Upper lobe of left lung (tissue), 6 donors: ENCODE measurements at places on chromosomes 5 and 9.

DNA sequence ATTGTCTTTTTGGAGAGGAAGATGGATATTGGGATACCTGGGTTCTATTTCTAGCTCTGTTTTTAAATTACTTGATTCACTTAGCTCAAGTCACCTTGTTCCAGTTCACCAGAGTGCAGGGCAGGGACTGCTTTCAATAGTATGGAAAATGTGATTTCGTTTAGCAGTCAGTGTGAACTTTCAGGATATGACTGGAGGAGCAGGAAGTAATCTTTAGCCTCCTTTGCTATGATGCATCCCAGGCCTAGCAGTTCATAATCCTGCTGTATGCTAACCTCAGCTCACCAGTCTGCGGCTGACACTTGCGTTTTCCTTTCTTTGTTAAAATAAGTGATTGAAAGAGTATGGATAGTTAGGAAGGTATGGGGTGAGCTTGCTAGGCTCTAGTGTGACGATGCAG, 169.7 kb downstream of the ARHGAP26 start:
- no peak for DNase-seq

DNA sequence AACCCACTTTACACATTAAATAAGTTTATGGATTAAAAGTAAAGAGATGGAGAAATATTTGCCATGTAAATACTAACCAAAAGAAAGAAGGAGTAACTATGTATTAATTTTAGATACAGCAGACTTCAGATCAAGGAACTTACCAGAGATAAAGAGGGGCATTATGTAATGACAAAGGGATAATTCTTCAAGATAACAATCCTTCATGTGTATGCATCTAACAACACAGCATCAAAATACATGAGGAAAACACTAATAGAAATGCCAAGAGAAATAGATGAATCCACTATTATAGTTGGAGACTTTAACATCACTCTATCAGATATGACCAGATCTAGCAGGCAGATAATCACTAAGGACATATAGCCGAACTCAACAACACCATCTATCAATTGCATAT, 149.8 kb upstream of the ANKRD55 start:
- DNase-seq, result no peak

DNA sequence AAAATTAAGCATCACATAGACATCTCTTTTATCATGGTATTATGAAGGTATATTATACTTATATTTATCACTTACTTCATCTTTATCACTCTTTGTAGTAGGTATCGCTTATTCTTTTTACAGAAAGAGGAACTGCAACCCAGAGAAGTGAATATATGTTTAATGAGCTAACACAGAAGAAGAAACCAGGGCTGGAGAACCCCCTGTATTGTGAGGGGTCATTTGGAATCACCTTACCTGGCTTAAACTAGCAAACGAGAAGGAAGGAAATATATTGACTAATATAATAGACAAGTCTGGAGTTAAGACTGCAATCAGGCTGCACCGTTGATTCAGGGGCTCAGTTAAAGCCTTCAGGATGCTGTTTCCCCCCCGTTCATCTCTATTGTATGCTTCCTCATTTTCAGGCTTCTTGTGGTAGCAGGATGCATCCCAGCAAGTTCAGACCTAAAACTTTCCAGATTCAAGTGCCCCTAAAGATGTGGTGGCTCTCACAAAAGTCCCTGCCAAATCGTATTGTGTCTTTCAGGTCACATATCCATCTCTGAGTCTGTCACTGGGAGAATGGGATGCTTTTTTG, 146.4 kb downstream of the GCNT1 start:
- no peak for DNase-seq

- DNase-seq, result no peak
Observed at GRCh38 chr5:135320718-135321484, 78.1 kb downstream of the MACROH2A1 start.

GRCh38 chr5:155459889-155460500, 446.4 kb downstream of the KIF4B start:
- DNase-seq, result no peak

DNA sequence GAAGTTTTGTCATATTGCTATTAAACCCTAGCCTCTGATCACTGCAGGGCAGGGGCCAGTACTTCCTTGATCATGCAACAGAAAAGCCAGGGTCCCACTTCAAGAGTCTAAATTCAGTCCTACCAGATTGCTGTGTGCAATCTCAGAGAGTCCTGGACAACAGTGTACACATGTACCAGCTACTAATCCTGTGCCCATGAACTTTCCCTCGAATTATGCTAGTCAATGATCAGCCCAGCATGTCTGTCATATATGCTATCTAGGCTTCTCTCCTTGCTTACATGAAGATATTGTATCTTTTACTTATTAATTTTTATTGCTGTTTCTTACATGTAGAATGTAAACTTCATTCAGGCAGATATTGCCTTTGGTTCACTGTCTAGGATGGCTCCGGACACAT, 367.0 kb downstream of the NTRK2 start:
- no peak for DNase-seq

- DNase-seq, result no peak
Observed at GRCh38 chr9:83441390-83441789, 96.8 kb downstream of the FRMD3 start.

GRCh38 chr5:36600917-36601527, 5.4 kb upstream of the SLC1A3 start:
- no peak for DNase-seq

GRCh38 chr9:21669701-21670100, 132.7 kb upstream of the MTAP start:
- DNase-seq, result no peak

DNA sequence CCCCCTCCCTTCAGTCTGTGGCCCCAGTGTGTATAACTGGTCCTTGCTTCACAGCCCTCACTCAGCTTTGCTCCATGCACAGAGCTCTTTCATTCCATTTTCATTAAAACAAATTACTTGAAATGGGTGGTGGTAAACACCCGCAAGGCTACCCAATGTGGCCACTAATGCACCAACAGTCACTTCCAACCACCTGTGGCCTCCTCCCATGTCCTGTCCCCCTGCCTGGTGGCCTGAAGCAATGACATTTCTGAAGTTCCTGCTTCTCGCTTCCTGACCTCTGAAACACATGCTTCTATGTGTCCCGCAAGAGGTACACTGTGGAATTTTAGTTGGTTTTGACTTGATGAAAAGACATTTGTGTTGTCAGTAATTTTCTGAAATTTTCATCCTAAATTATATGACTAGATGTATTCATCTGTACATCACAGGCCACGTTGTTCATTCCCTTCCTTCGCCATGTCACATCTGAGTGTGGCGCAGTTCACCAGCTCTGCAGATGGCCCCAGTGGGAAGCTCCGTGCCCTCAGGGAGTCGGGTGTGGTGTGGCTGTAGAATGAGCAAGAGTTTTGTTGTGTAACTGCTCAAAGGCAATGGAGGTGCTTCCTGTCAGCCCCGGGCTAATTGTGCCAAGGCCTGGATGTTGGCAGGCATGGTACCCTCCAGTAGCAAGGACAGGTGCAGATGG, 9.6 kb downstream of the ROPN1L start:
- DNase-seq, result peak; percentile 51

DNA sequence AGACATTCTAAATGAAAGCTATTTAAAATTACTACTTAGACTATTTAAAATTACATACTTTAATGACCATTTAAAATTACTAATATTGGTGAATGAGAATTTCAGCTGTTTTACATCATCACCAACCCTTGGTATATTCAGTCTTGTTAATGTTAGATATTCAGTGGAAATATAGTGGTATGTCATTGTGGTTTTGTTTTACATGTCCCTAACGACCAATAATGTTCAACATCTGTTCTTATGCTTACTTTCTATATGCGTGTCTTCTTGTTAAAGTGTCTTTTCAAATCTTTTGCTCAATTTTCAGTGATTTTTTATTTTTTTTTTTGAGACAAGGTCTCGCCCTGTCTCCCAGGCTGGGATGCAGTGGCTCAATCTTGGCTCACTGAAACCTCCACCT, 279.3 kb upstream of the TARS1 start:
- no peak for DNase-seq

DNA sequence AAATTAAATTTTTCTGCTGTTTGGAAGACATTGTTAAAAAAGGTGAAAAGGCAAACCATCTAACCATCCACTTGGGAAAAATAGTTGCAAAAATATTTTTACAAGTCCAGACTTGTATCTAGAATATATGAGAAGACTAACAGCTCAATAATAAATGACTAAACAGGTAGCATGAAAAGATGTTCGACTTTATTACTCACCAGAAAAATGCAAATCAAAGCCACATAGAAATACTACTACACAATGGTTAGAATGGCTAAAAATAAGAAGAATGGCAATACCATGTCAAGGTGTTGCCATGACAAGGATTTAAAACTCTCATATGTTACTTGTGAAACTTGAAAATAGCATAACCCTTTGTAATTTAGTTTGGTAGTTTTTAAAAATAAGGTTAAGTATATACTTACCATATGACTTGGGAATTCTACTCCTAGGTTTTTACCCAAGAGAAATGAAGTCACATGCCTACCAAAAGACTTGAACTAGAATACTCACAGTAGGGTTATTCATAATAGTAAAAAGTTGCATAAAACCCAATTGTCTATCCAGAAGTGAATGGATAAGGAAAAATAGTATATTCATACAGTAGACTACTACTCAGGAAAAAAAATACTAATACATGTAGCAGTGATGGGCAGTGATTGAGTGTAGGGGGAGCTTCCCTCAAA, 93.8 kb downstream of the VPS13A start:
- DNase-seq, result no peak
